ENCODE measurements at places on chromosomes 12 and 14.

DNA sequence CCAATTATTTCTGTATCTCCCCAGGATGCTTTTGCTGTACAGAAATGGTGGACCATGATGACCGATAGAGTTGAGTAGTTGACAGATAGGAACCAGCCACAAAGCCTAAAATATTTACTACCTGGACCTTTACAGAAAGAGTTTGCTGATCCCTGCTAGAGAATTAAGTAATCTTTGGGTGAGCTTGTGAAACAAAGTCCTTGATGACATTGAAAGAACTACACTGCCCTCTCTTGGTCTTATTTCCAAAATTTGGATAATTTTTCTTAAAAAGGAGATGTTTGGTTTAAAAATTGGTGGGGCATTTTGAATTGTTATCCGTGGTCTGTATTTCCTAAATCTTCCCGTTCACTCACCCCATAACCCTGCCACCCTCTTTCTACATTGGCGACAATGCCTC is 13.7 kb upstream of the TCTN1 start:
- DNase-seq = no peak

DNA sequence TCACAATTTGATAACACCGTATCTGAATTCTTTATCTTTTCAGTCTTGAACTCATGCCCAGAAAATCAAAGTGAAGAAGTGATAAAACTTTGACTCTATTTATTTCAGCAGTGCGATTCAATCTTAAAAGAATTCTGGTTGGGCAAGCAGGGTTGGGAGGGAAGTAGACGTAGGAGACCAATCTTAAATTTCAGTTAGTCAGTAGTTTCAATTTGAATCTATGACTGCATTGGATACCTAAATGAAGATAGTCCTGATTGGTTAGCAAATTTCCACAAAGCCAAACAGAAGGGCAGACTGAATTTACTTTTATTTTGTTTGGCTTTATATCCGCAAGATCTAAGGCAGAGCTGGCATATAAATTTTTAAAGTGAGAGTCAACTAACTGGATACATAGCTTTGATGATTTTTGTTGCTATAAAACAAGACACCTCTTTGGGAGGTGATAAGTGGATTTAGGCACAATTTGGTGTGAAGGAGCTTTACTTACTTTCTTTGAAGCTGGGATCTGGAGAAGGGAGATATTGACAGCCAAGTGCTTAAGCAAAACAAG is 2.6 kb downstream of the ACSS3 start:
- no peak for DNase-seq

GRCh38 chr12:6855322-6855721 is 3.4 kb downstream of the USP5 start:
- no peak for DNase-seq

DNA sequence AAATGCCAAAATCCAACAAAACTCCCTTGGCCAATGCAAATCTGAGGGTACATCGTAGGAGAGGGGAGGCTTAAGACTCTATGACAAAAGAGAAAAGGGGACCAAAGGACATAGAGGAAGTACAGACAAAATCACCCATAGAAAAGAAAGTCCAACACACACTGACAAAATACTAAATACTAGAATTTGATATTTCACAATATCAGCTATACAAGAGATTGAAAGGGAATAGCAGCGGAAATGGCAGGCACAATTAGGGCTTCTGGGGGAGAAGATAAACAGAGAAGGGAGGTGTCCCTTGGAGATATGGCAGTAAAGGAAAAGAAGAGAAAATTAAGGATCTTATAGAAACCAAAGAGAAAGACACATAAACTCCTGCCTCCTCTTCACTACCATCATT is 29.0 kb downstream of the ATP2B1 start:
- DNase-seq = no peak

GRCh38 chr12:233615-233968 is 19.6 kb upstream of the SLC6A12 start:
- no peak for DNase-seq

DNA sequence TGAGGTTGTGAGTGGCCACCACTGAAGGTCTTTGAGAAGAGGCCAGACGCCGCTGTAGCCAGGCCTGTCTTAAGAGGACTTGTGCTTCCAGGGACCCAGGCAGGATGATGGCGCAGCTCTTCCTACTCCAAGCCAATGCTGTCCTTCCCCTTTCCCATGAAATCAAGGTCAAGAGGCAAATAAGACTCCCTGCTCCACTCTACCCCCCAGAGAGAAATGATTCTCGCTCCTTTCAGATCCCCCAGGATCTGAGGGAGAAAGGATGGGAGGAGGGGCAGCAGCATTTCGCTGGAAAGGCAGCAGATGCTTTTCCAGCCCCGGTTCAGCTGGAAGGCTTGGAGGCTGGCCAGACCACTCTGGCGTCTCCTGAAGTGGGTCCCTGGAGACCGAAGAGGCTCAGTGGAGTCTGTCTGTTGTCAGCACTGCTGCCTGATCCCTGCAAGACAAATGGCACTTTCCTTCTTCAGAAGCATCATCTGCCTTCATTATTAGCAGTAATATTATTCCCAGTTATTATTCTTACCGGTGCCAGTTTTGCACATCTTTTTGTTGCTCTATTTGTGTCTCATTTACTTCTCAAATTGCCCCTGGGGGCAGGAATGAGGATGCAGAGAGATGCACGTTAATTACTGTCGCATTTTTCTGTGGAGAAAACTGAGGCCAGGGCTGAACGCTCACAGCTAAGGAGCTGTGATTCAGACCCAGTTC is 51.4 kb downstream of the C14orf132 start:
- peak; percentile 45 for DNase-seq

DNA sequence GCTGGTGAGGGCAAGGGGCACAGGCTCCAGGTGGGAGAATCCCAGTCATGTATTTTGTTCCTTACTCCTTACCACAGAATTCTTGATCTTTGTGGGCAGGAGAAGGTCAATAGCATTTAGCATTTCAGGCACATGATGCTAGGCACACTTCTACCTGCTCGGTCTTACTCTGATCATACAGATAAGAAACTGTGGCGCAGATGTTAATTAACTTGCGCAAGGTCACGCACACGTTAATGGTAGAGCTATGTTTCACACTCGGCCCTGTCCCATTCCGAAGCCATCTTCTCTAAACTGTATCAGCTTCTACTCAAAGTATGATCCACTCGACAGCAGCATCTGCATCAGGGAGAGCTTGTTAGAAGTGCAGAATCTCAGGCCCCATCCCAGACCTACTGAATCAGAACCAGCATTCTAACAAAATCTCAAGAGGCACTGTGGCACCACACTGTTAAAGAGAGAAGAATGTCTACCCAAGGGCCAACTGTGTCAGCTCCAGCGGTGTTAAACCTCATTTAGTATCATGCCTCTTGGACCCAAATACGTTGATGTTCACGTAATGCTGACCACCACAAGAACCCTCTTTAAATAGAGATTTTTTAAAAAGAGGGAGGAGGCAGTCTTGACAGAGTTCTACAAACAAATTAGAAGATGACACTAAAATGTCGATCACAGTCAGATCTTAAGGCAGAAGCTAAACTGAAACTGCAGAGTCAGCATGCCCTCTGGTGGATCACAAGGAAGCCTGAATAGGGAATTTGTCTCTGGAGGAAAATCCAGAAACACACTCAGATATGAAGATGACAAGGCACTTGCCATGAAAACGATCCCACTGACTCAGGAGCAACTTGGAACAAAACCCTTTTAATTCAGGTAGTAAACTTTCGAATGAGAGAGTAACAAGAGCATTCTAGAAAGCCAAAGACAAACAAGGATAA is 7.3 kb downstream of the STXBP6 start:
- peak; percentile 27 for DNase-seq

GRCh38 chr12:65449400-65449799 is 170.9 kb downstream of the MSRB3 start:
- DNase-seq = no peak

DNA sequence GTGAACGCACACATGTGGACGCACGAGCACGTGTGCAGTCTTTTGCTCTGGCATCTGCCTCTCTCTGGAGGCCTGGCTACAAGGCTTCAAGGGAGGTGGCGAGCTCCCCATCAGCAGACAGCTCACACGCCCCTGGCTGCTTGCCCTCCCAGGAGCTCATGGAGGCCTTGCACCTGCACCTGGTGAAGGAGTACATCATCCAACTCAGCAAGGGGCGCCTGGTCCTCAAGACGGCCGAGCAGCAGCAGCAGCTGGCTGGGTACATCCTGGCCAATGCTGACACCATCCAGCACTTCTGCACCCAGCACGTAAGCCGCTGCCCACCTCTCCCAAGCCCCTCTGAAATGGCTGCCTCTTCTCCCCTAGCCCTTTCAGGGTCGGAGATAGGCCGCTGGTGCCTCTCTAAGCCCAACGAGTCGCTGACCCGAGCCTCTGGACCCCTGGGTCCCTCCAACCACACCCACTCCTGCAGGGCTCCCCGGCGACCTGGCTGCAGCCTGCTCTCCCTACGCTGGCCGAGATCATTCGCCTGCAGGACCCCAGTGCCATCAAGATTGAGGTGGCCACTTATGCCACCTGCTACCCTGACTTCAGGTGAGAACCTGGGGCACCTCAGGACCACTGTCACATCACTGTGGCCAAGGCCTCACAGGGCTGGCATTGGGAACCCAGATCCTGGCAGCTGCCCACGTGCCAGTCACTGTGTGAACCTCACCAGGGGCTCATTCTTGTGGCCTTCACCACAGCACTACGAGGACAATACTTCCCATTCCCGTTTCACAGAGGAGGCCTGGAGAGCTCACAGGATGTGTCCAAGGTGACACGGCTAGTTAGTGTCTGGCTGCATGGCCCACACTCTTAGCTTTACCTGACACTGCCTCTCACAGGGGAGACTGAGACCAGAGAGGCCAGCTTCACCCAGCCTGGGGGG is 10.2 kb downstream of the TNFAIP2 start:
- DNase-seq = no peak

- DNase-seq = no peak
Observed at GRCh38 chr12:8089716-8090115, 7.6 kb downstream of the NECAP1 start.

DNA sequence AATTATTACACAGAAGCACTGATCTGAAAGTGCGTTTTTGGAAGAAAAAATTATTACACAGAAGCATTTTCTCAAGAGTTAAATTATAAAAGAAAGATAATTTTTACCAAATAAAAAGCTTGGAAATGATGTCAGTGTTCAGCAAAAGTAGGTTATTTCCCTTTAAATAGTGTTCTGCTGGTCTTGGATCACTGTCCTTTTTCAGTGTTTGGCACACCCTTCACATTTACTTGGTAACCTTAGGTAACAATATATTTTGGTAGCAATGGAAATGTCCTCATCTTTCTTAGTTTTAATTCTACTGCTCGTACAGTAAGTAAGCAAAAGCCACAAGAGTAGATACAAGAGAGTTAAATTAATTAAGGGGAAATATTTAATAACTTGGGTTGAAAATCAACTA is 40.3 kb downstream of the FERMT2 start:
- no peak for DNase-seq

DNA sequence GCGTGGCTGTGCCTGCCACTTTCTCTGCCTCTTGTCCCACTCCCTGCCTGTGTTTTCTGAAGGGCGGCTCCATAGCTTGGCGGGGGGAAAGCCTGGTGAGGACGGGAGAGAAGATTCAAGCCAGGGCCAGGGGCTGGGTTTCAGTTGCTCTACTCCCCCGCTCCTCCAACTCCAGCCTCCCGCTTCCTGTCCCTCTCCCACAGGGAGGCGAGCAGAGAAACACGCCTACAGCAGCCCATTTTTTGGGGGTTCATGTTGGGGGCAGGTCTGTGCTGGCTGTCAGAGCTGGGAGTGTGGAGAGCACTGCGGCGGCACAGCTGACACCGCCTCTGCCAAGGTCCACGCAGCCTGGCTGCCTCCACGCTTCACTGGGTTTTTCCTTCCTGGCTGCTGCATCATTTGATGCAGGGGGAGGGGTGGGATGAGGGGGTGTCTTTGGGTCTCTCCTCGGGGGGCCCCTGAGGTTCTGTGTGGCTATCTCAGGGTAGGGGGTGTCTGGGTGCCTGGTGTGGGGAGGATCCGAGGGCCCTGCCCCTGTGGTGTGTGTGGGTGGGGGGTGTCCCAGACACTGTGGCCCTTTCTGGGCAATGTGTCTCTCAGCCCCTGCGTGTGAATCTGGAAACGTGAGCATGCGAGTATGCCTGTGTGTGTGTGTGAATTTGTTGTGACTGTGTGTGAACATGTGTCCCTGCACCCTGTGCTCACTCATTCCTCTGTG is 10.7 kb upstream of the KRT80 start:
- DNase-seq = peak; percentile 84

- peak; percentile 10 for DNase-seq
Observed at GRCh38 chr14:54893151-54893760, 9.4 kb downstream of the GCH1 start.

DNA sequence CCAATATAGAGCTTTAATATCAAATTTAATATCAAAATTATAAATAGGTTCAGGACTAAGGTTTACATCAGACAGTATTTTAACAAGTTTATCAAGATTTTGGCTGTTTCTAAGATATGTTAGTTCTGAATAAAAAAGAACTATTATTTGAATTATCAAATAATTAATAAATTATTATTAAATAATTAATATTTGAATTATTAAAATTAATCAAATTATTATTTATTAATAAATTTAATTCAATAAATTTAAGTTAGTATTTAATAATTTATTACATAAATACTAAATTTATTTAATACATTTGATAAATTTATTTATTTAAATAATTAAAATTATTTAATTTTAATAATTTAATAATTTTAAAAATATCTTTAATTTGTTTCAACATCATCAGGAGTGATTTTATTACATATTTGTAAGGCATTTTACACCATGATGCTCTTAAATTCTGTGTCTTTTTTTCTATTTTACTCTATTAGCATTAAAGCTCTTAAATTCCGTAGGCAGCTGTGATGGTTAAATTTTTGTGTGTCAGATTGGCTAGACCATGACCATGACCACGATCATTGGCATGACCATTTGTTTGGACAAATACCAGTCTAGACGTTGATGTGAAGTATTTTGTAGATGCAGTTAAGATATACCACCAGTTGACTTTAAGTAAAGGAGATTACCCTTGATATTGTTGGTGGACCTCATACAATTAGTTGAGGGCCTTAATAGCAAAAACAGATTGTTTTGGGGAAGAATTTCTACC is 82.6 kb downstream of the BBS10 start:
- DNase-seq = no peak

- DNase-seq = no peak
Observed at GRCh38 chr14:89856871-89857345, 97.6 kb downstream of the EFCAB11 start.

DNA sequence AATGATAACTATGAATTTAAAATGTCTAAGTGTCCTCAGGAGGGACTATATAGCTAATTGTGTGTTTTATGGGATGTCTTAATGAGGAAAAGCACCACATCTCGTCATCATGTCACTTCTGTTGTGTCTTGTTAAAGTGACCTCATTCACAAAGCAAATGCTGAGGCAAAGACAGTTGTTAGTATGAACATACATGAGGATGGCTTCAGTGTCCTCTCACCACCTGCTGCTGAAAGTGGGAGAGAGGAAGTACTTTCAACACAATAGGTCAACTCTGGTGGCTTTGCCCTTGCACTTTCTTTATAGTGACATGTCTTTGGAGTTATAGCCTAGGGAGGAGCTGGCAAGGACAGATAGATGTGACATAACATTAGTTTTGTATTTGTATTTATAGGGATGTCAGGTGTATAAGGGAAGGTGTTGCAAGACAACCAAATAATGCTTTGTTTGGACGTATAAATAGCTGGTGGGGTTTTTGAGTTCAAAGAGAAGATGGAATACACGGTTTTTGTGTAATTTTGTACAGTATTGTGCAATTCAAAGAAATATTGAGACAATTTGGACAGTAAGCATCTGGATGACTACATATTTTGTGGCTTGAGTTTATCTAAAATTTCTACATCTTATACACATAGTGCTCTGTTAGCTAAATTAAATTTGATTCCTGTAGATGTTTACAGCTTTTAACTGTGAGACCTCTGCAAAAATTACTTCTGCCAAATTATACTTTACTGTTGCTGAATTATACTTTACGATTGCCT is 131.7 kb upstream of the ATP2B1 start:
- DNase-seq = no peak

- DNase-seq = no peak
Observed at GRCh38 chr12:45407981-45408728, 192.3 kb downstream of the ANO6 start.

Data from right kidney (tissue), 9 donors.